Adrenal gland (tissue), 19 donors: ENCODE measurements at places on chromosomes 4 and X.
A peak's percentile ranks its signal among the peaks of the same experiment; 100 is the strongest.

DNA sequence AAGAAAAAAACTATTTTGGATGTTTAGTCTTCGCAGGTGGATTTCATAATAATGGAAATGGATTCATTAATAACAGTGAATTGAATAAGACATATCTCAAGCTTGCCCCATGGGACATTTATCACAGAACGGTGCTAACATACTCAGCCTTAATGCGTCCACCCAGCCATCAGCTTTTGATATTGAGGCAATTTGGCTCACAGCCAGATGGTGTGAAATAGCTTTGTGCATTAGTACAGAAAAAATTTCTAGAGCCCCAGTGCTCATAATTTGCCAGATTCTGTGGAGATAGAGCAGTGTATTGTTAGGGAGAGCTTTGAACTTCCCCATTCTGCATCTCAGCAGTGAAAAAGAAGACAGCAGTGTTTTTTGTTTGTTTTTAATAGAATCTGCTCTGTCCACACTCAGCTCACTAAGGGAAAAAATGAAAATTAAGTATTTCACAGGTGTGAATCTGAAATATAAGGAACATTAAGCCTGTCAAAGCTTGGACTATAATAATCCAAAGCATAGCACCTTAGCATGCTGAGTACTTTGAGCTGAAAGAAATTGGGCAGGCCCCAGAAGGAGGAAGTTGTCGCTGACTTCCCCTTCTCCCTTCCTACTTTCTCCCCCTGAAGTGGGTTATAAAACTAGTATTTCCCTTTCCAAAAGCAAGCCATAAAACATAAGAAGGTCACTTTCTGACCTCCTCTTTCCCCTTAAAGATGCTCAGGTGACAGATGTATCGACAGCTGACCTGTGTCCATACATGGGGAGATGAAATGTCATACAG lies 295.8 kb downstream of the MAGEB5 start:
- no peak for DNase-seq
- no peaks in the 10 kb centered on the region for H3K4me1 ChIP-seq
- H3K27ac ChIP-seq, result no peak overlapping the region
- no peaks in the 10 kb centered on the region for H3K27me3 ChIP-seq
- no peaks in the 10 kb centered on the region for H3K36me3 ChIP-seq

DNA sequence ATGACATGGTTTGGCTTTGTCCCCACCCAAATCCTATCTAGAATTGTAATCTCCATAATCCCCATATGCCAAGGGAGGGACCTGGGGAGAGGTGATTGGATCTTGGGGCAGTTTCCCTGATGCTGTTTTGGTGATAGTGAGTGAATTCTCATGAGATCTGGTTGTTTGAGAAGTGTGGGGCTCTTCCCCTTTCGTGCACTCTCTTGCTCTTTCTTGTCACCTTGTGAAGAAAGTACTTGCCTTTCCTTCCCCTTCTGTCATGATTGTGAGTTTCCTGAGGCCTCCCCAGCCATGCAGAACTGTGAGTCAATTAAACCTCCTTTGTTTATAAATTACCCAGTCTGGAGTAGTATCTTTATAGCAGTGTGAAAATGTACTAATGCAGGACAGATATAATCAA lies 36.4 kb upstream of the FREM3 start:
- no peak overlapping the region for H3K4me3 ChIP-seq
- H3K27me3 ChIP-seq, result no peaks in the 10 kb centered on the region
- no peaks in the 10 kb centered on the region for H3K36me3 ChIP-seq
- H3K4me1 ChIP-seq, result no peaks in the 10 kb centered on the region
- no peak for DNase-seq
- no peak overlapping the region for H3K27ac ChIP-seq

GRCh38 chr4:56134266-56134665 lies 185.5 kb downstream of the CEP135 start:
- H3K36me3 ChIP-seq, result no peaks in the 10 kb centered on the region
- H3K4me3 ChIP-seq, result no peak overlapping the region
- peak; percentile 56 for DNase-seq

- DNase-seq, result no peak
- no peaks in the 10 kb centered on the region for H3K36me3 ChIP-seq
- no peaks in the 10 kb centered on the region for H3K27me3 ChIP-seq
- H3K4me1 ChIP-seq, result no peaks in the 10 kb centered on the region
- H3K4me3 ChIP-seq, result no peak overlapping the region
- H3K27ac ChIP-seq, result no peak overlapping the region
Measured at GRCh38 chr4:119210775-119211174, 1.7 kb upstream of the USP53 start.

DNA sequence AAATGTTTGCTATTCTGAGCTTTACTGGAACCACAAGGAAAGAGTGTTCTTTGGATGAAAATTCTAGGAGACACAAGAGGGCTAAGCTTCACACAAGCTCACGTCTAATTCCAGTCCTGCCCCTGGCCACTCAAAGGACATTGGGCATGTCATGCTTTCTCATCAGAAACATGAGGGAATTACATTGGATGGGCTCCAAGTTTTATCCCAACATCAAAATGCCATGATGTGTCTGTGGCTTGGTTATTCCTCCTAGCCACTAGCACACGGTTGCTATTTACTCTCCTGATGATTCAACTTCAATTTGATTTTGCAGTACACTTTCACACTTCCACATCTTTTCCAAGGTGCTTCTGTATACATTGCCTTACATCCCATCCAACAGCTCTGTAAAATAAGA lies 149.6 kb upstream of the FAM9B start:
- H3K36me3 ChIP-seq, result no peaks in the 10 kb centered on the region
- H3K27ac ChIP-seq, result no peak overlapping the region
- H3K4me3 ChIP-seq, result no peak overlapping the region
- no peak for DNase-seq

DNA sequence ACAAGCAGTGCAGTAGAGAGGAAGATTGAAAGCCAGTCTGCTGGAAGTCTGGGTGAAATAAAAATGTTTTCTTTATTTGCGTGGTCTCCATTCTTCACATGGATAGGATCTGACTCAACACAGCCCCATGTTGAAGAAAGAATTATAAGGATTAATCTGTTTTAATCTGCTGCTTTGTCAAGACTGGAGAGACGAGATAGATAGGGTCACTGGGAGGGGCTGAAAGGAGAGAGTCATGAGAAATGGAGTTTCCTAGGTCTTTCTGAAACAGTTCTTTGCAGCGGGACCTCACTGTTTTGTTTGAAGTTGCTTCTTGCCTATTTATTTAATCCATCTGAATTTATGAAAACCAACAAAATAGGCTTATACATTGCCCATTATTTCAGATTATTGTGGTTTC lies 32.4 kb upstream of the RHOH start:
- H3K36me3 ChIP-seq, result no peaks in the 10 kb centered on the region
- no peaks in the 10 kb centered on the region for H3K27me3 ChIP-seq
- H3K4me1 ChIP-seq, result no peaks in the 10 kb centered on the region
- no peak overlapping the region for H3K27ac ChIP-seq
- no peak for DNase-seq
- no peak overlapping the region for H3K4me3 ChIP-seq

- H3K4me1 ChIP-seq, result no peaks in the 10 kb centered on the region
- no peaks in the 10 kb centered on the region for H3K36me3 ChIP-seq
- H3K27me3 ChIP-seq, result no peaks in the 10 kb centered on the region
- no peak overlapping the region for H3K4me3 ChIP-seq
- no peak overlapping the region for H3K27ac ChIP-seq
- DNase-seq, result no peak
Measured at GRCh38 chrX:152866386-152866785, 31.5 kb upstream of the ZNF185 start.

GRCh38 chrX:19897091-19897490 lies 9.7 kb upstream of the SH3KBP1 start:
- peaks cover 5% of the 10 kb centered on the region for H3K27me3 ChIP-seq
- DNase-seq, result no peak
- H3K4me1 ChIP-seq, result no peaks in the 10 kb centered on the region
- no peak overlapping the region for H3K27ac ChIP-seq
- H3K4me3 ChIP-seq, result no peak overlapping the region
